CD8-positive, alpha-beta T cell (primary cell): ENCODE measurements at places on chromosomes 16 and 17.

- DNase-seq: no peak
These were observed 99.4 kb downstream of the KCNJ12 start for GRCh38 chr17:21475571-21475970.

DNA sequence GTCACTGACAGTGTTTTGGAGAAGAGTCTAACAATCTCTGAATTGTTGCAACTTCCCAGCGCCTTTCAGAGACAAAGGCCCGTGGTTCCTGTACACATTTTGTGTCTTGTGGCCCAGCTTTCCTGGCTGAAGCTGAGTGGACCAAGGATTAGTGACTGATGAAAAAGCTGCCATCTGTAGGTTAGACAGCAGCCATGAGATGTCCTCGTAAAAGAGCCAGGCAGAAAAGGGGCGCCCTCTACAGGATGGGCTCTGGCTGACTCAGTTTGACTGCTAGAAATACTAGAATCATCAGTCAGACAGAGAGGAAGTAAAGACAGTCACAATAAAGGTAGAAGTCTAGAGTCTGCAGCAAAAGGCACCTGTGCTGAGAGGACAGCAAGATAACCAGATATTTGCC, 26.5 kb upstream of the NF1 start:
- peak; percentile 32 for DNase-seq

GRCh38 chr16:66212428-66212827, 154.1 kb upstream of the CDH5 start:
- DNase-seq: no peak

DNA sequence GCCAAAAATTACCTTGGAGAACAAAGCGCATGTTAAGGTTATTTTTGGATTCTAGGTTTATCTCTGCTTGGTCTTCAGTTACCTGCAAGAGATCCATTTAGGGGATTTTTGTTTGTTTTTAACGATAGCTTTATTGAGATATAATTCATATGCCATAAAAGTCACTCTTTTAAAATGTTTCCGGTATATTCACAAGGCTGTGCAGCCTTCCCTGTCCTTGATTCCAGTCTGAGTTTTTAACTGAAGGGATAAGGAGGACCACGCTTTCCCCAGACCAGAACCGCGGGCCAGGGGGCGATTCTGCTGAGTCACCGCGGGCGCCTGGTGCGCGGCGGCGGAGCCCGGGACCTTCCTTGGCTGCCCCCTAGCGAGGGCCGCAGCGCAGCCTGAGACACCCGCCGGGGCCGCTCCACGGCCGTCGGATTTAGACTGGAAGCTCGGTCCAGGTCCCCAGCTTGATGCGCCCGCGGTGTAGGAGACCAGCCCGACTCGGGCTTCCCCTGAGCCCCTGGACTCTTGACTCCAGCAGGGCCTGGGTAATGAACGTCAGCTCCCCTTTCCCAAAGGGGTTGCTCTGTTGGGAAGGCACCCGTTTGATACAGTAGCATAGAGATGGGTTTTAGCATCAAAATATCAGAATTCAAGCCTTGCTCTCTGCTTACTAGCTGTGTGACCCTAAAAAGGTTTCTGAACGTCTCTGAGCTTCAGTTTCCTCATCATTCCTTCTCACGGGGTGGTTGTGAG, 50.0 kb upstream of the STH start:
- peak; percentile 21 for DNase-seq

GRCh38 chr16:54027062-54027461, 259.5 kb downstream of the IRX3 start:
- no peak for DNase-seq

DNA sequence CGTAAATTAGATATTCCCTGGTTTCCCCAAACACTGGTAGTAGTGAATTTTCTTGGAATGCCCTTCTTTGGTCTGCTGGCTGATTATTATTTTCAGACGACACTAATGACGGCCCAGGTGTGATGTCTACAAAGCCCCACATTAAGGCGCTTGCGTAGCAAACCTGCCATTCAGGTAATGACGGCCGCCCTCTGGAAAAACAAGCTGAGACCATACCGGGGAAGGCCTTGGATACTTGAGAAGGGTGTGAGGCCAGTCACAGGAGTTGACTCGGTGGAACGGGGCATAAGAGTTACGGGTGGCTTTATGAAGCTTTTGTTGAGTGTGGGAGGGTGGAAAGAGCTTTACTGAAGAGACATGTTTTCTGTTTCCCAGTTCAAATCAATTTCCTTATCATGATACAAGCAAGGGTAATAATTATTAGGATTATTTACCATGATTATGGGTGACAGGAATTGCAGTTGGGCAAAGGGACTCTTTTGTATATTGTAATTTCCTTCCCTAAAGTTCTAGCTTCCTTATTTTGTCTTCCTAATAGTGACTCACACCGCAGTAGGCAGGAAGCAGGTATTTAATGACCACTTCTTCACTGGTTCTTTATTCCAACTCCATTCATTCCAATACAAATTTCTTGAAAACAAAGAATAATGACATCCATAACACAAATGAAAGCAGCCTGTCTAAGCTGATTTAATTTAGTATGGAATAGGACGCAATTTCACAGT, 24.8 kb downstream of the KRT23 start:
- no peak for DNase-seq

DNA sequence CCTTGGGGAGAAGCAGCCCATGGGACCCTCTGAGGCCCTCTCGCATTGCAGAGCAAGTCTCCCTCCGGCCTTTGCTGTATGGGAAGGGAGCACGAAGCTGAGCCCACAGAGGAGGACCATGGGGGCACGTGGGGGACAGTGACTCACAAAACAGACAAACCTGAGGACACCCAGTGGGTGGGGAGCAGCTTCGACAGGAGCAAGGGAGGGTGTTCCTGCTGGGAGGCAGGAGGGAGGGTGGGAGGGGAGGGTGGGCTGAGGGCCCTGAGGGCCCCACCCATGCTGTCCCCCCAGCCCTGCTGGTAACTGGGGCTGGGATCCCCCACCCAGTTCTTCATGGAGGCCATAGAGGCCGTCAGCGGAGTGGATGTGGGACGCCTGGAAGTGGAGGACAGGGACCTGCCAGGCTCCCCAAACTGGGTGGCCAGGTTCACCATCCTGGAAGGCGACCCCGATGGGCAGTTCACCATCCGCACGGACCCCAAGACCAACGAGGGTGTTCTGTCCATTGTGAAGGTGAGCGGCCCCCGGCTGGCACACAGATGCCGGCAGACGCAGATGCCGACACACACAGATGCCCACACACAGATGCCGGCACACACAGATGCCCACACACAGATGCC, 12.5 kb downstream of the SLC22A31 start:
- DNase-seq: peak; percentile 63

DNA sequence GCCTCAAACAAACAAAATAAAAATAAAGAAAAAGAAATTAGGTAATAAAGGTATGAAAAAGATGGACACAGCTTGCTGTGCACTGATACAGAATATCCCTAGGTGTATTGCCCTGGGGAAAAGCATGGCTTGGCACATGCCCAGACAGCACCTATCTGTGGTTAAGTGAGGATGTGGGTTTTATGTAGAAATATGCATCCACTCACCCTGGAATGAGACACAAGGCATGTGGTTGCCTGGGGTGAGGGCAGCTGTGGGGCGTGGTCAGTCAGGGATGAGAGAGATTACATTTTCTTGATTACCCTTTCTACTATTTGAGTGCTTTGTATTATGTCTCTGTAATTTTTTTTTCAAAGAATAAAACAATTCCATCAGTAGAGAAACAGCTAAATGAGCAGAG, 6.9 kb downstream of the PLLP start:
- peak; percentile 48 for DNase-seq

GRCh38 chr16:14668556-14669223, 25.4 kb downstream of the PLA2G10 start:
- no peak for DNase-seq

DNA sequence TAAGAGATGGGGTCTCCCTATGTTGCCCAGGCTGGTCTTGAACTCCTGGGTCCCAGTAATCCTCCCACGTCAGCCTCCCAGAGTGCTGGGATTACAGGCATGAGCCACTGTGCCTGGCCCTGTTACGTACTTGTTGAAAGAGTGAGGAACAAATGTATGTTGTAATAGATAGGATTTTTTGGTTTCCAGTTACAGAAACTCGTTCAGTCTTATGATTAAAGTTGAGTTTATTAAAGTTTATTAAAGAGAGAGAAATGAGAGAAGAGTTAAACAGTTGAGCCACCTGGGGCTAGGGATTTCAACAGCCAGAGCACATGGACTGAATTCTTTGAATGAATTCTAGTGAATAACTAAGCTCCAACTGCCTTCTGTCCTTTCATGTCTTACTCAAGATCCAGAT, 3.7 kb downstream of the TADA2A start:
- no peak for DNase-seq

DNA sequence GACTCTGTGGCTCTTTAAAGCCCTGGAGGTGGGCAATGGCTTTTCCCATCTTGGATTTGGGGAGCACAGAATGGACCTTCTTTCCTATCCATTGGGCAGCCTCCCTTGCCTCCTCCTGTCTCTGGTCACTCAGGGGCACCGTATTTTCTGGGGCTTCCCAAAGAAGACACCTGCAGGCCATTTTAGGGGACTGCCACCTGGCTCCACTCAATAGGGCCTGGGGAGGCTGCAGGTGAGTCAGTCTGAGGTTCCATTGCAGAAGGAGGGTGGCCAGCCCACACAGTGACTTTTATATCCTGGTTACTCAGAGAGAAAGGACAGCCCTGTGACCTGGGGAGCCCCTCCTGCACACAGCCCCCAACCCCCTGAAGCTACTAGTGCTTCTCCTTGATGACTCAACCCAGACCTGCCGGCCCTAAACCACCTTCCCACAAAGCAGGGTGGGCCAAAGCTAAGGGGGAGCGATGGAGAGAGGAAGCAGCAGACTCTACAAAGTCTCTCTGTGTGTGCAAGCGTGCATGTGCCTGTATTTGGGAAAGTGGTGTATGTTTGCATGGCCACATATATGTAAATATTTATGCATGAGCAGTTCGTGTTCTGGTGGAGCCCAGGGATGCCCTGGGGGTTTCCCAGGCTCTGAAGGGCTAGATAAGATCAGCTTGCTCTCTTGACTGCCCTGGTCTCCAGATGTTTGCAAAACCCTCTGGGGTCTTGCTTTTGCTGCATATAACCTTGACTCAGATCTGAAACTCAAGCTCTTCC, 5.0 kb downstream of the CX3CL1 start:
- DNase-seq: no peak

- DNase-seq: no peak
These were observed 110.6 kb upstream of the PLCG2 start for GRCh38 chr16:81668243-81669097.

GRCh38 chr16:18943414-18943813, 17.2 kb upstream of the SMG1 start:
- no peak for DNase-seq

GRCh38 chr17:48478224-48479013, 48.4 kb upstream of the SKAP1 start:
- DNase-seq: no peak

- DNase-seq: peak; percentile 98
These were observed at the start of gene JPT1 for GRCh38 chr17:75154195-75155106. JPT1 (minus strand) TSS chr17:75154512; CDS start chr17:75154397, 115 bp downstream.

DNA sequence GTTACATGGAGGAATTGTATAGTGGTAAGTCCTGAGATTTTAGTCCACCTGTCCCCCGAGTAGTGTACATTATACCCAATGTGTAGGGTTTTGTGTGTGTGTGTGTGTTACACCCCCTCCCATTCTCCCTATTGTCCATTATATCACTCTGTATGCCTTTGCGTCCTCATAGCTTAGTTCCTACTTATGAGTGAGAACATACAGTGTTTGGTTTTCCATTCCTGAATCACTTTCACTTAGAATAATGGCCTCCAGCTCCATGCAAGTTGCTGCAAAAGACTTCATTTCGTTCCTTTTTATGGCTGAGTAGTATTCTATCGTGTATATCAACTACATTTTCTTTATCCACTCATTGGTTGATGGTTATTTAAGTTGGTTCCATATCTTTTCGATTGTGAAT, 635 bp upstream of the FA2H start:
- DNase-seq: no peak

DNA sequence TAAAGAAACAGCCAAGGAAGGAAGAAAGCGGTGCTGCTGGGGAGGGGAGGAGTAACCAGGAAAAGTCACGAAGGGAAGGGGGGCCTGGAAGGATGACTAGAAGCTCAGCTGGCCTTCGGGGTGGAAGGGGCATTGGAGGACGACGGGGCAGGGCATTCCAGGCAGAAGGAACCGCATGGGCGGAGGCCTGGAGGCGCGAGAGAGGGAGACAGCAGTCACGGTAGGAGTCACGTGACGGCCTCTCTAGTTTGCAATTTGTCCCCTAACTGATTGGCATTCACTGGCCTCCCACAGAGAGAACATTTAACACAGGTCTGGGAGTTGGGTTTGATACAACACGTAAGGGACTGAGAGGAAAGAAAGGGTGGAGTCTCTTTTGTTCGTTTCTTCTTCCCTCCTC, 63.9 kb downstream of the RTN4RL1 start:
- no peak for DNase-seq

GRCh38 chr16:61182391-61182790, 853.8 kb downstream of the CDH8 start:
- no peak for DNase-seq

DNA sequence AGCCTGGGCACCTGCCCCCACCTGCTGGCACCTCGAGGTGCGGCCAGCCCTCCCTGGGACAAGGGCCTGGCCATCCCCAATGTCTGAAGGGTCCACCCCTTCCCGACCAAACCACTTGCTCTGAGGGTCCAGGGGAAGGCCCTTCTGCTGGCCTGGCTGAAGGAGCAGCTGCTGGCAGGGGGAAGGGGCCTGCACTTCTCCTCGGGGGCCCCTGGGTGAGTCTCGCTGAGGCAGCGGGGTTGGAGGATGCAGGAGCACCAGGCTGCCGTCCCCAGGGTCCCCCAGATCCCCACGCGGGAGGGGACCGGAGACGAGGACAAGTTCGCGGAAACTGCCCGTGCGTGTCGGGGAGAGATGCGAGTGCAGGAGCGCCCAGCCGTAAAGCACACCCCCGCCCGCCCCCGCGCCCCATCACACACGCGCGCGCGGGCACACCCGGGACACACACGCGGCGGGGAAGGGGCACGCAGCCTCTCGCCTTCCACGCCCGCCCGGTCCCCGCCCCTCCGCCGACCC, 725 bp upstream of the CACNA1H start:
- peak; percentile 71 for DNase-seq

- no peak for DNase-seq
These were observed 6.4 kb downstream of the HAS3 start for GRCh38 chr16:69111876-69112230.

DNA sequence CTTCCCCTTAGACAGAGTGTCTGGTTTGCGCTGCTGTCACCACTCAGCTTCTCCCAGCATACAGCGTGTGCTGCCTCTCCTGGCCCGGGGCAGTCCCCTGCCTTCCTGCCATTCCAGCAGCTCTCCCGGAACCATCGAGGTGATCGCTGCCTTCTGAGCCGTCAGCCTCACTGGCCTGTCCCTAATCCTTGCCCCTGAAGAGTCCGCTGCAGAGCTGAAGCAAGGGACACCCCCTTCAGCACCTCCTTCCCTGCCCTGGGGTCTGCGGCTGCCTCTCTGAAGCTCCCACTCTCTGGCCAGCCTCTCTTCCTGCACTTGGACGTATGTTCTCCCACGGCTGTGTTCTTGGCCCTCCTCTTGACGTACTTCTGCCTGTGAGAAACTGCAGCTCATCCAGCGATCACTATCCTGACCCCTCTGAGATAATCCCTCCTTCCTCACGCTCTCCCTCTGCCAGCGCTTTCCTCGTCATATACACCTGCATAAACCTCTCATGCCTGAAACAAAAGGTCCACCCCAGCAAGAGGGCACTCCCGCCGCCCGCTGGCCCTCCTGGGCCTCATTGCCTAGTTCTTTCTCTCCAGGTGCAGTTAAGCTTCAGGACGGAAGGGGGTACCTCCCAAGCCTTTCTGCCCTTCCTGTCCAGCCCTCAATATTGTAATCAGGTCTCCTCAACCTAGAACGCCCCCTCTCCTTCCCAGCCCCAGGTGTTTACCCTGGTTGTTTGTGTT, 220.6 kb upstream of the CHMP6 start:
- no peak for DNase-seq

- no peak for DNase-seq
These were observed 7.8 kb upstream of the N4BP1 start for GRCh38 chr16:48617711-48618148.

- no peak for DNase-seq
These were observed 82.4 kb upstream of the DNAH9 start for GRCh38 chr17:11515901-11516300.
